BJ (cell line): ENCODE measurements at places on chromosomes 4 and X.

- no peak for DNase-seq
These were observed 98.5 kb downstream of the JADE1 start for GRCh38 chr4:128907981-128908380.

GRCh38 chr4:99759988-99760387, 56.6 kb upstream of the DAPP1 start:
- no peak for DNase-seq

DNA sequence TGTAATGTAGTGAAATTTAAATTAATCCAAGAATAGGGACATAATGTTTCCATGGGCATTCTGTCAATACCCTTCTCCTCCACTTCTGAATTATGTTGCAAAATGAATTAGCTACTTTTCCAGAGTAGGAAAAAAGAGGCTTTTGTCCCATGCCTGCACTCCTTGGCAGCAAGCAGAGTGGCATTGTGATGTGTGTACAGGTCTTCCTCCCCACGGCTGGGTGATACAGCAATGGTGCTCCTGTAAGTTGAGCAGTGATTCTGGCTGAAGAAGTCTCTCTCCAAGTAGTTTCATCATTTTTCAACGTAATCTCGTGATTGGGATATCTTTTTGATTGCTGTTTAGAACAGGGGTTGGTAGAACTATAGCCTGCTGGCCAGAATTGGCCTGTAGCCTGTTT, 59.9 kb downstream of the KIT start:
- no peak for DNase-seq

DNA sequence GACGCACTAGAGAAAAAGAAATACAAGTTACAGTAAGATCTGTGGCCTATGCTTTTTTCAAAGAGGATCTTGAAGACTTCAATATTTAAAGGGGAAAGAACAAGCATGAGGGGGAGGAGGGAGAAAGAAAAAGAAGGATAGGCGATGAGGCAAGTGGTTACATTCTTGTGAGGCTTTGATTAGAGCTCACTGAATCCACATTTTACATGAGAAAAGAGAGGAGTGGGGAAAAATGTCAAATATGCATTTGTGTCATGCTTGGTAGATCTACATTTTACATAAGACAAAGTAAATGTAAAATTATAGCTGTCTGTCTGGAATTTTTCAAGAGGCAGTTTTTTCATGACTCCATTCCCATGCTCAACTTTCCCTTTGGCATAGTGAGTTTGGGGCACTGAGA, 965.9 kb downstream of the FSTL5 start:
- no peak for DNase-seq

- no peak for DNase-seq
These were observed 317.9 kb downstream of the OPHN1 start for GRCh38 chrX:68115371-68115770.

DNA sequence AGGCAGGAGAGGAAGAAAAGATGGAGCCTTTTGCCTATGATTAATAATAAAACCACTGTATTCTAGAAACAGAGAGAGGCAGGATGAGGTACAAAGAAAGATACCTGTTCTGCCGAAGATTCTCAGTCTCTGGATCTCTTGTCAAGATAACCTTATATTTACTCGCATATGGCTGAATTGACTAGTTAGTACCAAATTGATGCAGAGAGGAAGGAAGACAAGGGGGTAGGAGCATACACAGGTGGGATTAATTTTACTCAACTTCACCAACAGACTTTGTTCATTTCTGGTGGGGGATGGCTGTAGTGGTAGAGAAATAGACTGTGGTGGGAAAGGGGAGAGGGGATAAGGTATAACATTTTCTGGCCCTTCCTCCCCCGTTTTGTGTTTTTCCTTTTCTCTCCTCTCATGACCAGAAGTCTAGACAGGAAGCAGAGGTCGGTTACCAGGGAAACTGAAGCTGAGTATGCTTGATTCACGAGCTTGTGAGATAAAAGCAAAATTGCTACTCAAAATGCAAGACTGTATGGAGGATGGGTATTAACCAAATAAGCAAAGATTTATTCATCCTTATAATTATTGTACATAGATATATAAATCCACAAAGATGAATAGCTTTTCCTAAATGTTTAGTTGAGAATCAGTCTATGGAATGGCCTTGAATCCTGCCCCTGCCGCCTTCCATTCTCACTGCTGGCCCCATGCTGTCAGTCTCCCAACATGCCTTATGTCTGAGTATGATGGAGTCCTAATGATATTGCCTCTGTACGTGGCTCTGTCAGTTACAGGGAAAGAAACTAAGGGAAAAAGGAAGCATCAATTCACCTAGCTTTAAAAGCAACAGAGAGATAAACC, 17.8 kb upstream of the PAGE2B start:
- no peak for DNase-seq

DNA sequence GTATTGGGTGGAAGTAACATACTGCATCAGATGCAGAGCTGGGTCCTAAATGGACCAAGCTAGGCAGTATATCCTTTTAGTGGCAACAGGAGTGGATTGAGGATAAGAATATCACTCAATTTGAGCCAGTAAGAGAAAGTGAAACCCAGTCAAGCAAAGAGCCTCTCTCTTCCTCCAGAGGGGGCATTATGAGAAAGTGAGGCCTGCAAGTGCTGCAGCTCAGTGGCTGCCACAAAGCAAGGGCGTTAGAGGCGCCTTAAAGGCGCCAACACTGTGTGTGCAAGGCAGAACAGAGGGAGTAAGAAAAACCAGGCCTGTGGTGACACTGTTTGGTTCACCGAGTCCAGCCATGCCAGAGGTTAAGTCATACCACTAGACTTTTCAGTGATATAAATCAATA, 17.5 kb downstream of the STX18 start:
- no peak for DNase-seq

GRCh38 chr4:3201718-3202702, 46.9 kb upstream of the MSANTD1 start:
- DNase-seq, result no peak

- no peak for DNase-seq
These were observed 72.6 kb downstream of the TMEM131L start for GRCh38 chr4:153538487-153539357.

GRCh38 chr4:101178731-101179130, 168.6 kb downstream of the PPP3CA start:
- DNase-seq, result no peak

DNA sequence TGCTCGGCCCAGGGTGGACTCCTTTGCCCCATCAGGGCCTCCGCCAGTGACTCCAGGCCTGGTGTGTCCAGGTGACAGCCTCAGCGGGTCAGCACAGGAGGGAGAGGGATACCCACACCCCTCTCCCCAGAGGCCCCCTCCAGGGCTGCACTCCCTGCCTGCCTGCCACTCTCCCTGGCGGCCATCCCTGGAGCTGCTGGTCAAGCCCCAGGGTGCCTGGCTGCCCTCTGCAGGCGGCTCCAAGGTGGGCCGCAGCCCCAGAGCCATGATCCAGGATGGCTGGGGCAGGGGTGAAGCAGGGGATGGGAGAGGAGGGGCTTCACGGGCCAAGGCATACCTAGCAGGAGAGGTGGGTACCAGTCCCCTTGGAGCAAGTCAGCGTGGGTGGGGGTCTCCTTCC, 3.8 kb downstream of the FGFRL1 start:
- no peak for DNase-seq

- DNase-seq, result no peak
These were observed 155.6 kb downstream of the PPP4R3C start for GRCh38 chrX:27307546-27307945.

GRCh38 chr4:107647591-107647990, 72.4 kb downstream of the PAPSS1 start:
- DNase-seq, result peak; percentile 41

DNA sequence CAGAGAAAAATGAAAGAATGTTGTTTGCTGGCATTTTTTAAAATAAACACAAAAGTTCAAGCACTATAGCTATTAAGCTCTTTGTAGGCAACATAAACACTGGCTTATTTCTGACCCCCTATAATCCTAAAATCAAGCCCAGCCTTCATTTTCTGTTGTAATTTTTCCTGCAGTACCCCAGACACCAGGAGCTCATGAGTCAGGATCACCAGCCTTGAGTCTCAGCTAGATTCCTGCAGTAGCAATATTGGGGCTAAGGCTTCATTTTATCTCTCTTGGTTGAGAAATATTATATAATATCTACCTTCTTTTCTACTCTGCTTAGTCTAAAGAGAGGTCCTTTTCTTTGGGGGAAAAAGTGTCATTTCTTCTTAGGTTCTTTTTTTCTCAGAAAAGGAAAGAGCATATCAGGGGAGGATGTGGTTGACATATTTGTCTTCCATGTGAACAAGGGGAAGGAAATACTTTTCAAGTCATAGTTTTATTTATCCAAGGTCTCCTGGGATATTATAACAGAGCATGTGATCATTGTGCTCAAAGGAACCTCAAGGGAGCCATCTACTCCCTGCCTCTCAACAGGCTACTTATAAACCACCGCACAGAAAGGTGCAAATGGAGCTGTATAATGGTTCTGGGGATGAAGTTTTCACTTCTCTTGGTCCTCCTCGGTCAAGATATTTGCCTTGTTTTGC, 678.3 kb upstream of the NR3C2 start:
- DNase-seq, result no peak
